Foreskin keratinocyte (primary cell): ENCODE measurements at places on chromosomes 2 and 18. TPM values are rescaled to one million over a fixed set of nuclear protein-coding genes. Genes with fewer than 3 reads are reported as not detected.

Gene PAIP2B
- 0.75 and 0.99 TPM in 2 replicates for total RNA-seq

Gene POU3F3
- not detected in 2 replicates for total RNA-seq

Gene TCF23
- total RNA-seq: 0.03 and 0.04 TPM in 2 replicates

Gene PROKR1
- not detected in 2 replicates for total RNA-seq

Gene PSD4
- total RNA-seq: 34.4 and 38.2 TPM in 2 replicates

Gene ANKRD62
- total RNA-seq: not detected in 2 replicates

Gene MPP4
- 0.88 and 1.3 TPM in 2 replicates for total RNA-seq

Gene SRD5A2
- total RNA-seq: not detected in 2 replicates

Gene EXOC6B
- 35.8 and 42.7 TPM in 2 replicates for total RNA-seq

Gene RGPD3
- total RNA-seq: 0.14 TPM in 2 replicates

Gene DTNB
- total RNA-seq: 20.3 and 23.3 TPM in 2 replicates

Gene COLEC12
- not detected in 2 replicates for total RNA-seq

Gene ITPRIPL1
- 7.2 and 7.7 TPM in 2 replicates for total RNA-seq

Gene RAX
- total RNA-seq: not detected in 2 replicates

Gene CNPPD1
- total RNA-seq: 20.0 and 21.7 TPM in 2 replicates

Gene VSNL1
- 4.2 and 5.3 TPM in 2 replicates for total RNA-seq

Gene INPP5D
- total RNA-seq: 21.8 and 25.5 TPM in 2 replicates

Gene UGGT1
- total RNA-seq: 43.8 and 47.2 TPM in 2 replicates

Gene FMNL2
- 44.8 and 46.5 TPM in 2 replicates for total RNA-seq

Gene REEP1
- 0.11 and 0.14 TPM in 2 replicates for total RNA-seq

Gene IL37
- 0.21 and 0.44 TPM in 2 replicates for total RNA-seq

Gene CHPF
- 93.1 and 105 TPM in 2 replicates for total RNA-seq

Gene SERPINB11
- total RNA-seq: not detected in 2 replicates

Gene ROCK2
- total RNA-seq: 31.2 and 32.6 TPM in 2 replicates

Gene ANKRD29
- total RNA-seq: 5.6 and 7.7 TPM in 2 replicates

Gene SERPINB12
- total RNA-seq: 0.07 and 0.10 TPM in 2 replicates

Gene C2orf78
- total RNA-seq: not detected in 2 replicates

Gene ACMSD
- total RNA-seq: not detected in 2 replicates

Gene RAPGEF4
- 1.1 and 1.3 TPM in 2 replicates for total RNA-seq

Gene SLC9A4
- not detected in 2 replicates for total RNA-seq

Gene NT5C1B
- not detected in 2 replicates for total RNA-seq
